ENCODE measurements at places on chromosomes 16 and 17. TPM values are rescaled to one million over a fixed set of nuclear protein-coding genes. Genes with fewer than 3 reads are reported as not detected.

DNA sequence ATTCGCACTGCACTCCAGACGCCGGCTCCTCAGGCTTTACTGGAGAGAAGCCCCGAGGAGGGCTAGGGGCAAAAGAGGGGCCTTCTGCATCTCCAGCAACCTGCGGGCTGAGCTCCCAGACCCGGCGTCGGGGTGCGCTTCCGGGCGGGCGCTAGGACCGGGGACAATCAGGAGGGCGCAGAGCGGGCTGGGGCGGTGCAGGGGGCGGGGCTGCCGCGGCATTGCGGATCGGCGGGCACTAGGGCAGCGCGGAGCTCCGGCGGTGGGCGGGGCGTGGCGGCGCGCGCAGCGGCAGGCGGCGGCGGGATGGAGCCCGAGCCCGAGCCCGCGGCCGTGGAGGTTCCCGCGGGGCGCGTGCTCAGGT lies at the start of gene TSEN54:
Gene TSEN54 (plus strand): TSS at position 274 of the 364 bp plus-strand sequence. CDS start 33 bp downstream, at position 307.
- peak; percentile 97 for DNase-seq

DNA sequence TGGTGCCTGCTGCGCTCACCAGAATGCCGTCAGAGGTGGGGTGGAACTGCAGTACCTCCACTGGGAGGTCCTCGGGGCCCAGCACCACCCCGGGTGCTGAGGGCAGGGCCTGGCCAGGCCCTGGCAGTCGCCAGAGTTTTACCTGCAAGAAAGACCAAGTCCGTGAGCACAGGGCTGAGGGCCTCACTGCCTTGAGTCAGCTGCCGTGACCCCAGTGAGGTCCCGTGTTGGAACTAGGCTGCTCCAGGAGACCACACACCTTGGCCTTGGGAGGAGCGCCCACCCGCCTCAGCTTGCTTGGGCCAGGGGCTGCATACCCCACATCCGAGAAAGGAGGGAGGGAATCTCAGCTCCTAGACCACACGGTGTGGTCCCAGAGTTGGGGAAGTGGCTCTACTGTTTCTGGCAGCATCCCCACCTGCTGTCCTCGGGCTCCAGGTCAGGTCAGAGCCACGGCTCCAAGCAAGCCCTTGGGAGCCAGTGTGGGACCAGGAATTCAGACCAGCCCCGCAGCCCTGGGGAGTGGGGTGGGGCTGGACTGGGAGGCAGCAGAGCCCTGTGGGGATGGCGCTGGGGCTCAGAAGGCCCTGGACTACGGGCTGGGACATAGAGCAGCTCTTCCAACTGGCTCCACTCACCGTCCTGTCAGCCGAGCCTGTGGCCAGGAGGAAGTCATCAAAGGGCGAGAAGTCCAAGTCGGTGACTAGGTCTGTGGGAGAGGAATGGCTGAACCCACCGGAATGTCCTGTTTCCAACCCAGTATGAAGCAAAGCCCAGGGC lies 8.7 kb downstream of the CORO7 start:
- DNase-seq = no peak

DNA sequence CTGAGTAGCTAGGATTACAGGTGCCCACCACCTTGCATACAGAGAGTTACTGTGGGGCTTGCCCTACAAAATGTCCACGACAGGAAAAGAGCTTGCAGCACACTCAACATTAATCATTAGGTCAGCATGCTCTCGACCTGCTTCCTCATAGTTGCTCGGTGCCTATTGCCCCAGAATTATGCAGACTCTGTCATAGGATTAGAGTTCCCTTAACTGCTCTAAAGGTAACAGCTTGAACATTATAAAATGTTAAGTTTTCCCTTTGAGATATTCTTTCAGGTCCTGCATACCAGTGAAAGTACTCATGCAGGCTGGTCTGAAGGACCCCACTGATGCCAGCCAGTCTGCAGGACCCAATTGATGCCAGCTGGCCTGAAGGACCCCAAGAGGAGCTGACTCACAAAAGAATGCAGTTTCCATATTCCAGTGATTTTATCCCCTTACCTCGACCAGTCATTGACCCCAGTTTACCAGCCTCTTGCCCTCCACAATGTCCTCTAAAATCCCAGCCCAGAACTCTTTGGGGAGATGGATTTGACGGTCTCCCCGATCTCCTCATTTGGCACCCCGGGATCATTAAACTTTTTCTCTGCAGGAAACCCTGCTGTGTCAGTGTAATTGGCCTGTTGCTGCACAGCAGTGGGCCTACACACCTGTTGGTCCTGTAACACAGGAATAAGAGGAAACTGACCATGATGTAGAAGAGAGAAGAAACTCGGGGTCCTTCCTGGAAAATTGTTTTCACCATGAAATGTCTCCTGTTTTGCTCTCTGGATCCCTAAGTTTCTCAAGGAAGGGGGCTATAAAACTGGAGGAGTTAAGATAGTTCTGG lies 10.6 kb downstream of the ICAM2 start:
- DNase-seq = no peak

DNA sequence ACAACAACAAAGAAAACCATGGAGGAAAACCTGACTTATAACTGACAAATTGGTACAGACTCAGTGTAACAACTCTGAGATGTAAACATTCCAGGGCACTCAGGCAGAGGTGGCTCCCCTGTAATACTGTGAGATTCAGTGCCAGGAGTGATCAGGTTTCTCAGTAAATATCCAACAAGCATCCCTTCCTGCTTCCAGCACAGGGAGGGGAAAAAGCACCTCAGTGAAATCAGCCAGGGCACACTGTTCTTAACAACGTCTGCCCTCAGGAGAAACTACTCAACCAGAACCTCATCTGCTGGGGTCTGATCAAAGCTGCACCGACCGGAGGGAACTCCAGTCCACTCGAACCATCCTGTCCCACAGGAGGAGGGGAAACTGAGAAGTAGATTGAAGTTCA lies 52.3 kb downstream of the AMFR start:
- DNase-seq = no peak

DNA sequence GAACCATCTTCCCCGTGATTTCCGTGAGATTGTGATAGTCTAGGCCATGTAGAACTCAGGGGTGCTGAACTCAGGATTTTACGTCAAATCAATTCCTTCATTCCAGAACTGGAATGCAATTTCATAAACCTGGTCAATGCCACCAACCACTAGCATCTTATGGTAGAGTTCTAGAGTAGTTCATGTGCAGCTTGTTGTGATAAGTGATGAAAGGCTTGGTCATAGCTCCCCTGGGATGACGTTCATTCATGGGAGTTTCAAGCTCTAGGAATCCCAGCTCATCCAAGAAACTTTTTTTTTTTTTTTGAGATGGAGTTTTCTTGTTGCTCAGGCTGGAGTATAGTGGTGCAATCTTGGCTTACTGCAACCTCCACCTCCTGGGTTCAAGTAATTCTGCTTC lies 3.7 kb upstream of the DPEP2 start:
- no peak for DNase-seq

Gene TMEM114
- total RNA-seq = not detected

Gene ACSF3
- total RNA-seq = 45.9 TPM

Gene KCNAB3
- 7.6 TPM for total RNA-seq
